ENCODE measurements at places on chromosomes 11 and 22.

DNA sequence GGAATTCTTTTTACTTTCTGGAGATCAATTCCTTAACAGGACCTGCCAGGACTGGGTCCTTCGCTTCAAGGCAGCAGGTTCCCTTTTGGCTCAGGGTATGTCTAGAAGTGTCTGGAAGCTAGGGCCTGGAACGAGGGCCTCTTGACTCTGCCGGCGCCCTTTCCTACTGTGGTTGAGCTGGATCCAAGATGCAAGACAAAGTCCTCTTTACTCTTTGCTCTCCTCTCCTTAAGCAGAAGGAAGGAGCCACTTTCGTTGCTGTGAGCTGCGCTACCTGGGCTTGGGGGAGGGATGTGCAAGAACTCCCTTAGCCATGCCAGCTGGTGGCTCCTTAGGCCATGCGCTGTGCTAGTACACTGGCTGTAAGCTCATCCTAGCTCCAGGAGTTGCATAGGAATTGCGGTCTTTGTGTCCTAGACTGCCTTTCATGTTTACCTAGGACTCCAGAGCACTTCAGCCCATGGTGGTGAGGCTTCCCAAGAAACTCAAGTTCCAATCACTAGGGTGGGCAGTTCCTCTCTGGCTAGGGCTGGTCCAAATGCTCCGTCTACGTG, 18.1 kb downstream of the GLB1L2 start:
- DNase-seq, result no peak

DNA sequence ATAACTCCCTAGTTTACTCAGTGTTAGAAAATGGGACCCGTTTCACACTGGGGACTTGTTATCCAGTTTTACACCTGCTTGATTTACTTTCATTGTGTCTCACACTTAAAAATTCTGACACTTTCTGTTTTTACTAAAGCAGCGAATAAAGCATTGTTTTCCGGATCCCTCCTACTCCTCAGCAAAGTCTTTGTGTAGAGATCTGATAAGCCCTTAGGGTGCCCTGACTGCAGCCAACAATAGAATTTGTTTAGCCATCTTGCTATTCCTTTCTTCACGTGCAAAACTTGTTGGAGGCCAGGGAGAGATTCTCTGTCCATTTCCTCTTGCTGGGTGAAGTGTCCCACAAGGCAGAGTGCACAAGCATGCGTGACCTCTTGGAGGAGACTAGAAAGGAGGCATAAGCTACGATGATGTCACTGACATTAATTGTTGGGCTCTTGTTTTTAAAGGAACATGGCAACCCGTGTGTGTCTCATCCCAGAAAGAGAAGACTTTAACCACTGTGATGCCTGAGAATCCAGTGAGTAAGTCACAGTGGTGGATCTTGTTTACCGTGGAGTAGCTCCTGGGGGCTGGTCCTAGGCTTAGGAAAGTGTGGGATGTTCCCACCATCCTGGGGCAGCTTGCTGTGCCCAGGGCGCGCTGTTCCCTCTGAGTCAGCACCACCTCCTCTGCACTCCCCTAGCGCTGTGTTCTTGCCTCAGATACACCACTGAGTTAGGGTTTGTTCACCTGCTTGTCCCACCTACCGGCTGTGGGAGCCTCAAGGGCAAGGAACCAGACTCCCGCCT, 27.7 kb downstream of the MICAL2 start:
- DNase-seq, result no peak

- DNase-seq, result no peak
Measured at GRCh38 chr11:19910931-19911330, 198.3 kb downstream of the NAV2 start.

DNA sequence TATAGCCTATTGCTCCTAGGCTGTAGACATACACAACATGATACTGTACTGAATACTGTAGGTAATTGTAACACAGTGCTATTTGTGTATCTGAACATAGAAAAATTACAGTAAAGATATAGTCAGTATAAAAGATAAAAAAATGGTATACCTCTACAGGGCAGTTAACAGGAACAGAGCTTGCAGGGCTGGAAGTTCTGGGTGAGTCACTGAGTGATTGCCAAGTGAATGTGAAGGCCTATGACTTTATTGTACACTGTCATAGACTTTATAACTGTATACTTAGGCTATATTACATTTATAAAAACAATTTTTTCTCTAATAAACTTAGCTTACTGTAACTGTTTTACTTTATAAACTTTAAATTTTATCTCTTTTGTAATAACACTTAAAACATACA, 332.4 kb upstream of the ARHGAP42 start:
- no peak for DNase-seq

GRCh38 chr11:112858289-112859023, 102.8 kb upstream of the NCAM1 start:
- no peak for DNase-seq

DNA sequence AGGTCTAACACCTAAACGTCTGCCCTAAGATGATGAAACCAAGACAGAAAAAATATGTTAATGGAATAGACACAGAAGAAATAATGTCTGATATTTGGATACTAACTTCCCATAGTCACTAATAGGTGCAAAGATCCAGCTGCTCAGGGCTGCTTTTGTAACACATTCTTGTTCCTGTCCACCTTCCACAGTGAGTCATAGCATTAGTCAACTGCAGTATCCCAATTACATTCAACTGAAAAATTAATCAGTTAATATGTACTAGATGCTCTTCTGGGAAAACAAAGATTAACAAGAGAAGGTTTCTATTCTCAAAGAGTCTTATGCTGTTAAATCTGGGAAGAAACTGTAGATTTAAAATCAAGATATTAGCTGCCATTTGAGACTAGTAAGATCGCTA, 47.6 kb downstream of the HEPHL1 start:
- no peak for DNase-seq

DNA sequence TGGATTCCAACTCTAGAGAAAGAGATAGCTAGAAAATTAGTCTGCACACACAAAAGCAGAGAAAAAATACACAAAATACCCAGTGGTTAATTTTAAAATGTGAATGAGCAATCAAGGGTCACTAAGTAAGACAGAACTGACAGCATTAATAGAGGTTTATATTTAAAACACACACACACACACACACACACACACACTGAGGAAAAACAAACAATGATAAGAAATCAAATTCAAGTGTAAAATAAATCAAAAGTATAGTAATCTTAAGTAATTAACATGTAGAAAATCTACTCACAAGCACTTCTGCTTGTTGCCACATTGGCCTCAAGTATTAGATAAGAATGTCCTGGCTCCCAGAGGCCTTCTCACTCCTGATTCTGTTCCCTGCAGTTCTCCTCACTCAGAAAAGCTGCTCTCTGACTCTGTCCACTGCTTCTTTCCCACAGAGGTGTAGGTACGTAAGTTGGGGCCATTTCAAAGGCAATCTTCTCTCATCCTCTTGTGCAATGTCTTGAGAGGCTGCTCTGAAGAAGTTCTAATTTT, 33.3 kb upstream of the OLFML1 start:
- no peak for DNase-seq

DNA sequence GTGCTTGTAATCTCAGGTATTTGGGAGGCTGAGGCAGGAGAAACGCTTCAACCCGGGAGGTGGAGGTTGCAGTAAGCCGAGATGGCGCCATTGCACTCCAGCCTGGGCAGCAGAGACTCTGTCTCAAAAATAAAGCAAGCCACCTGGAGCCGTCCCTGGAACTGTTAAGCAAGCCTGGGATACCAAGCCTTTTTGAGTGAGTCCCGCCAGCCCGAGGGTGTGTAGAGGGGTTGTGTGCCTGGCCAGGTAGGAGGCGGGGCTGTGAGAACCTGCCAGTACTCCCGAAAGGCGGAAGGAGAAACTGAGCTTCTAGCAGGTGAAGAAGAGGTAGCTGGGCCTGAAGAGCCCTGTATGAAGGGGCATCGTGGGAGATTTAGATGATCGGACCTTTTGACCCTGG, 52.4 kb downstream of the TRIOBP start:
- no peak for DNase-seq

DNA sequence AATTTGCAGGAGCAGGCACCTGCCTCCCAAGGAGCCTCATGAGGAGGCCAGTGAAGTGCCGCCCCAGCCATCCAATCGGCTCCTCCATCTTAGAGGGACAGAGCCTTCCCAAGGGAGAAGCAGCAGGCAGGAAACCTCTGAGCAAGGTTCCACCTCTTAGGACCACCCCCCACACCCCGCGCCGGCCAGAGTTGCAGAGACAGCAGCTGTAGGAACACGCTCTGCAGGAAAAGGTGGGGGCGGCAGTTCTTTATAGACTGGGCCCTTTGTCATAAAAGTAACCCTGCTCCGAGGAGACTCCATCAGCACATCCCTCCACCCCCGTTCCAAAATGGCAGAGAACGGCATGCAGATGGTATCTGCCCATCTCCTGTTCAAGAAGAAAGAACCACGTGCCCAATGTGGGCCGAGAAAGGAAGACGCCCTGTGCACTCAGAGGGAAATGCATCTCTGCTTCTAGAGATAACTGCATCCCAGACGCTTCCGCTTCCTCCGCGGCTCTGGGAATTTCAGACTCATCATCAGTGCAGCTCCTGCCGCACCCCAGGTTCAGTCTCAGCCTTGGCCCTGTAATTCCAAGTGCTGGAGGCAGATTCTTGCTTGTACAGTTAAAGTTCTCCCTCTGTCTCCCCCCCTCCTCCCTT, 98.5 kb downstream of the SPATA19 start:
- no peak for DNase-seq

- no peak for DNase-seq
Measured at GRCh38 chr11:117647872-117648271, 149.1 kb downstream of the DSCAML1 start.

- no peak for DNase-seq
Measured at GRCh38 chr22:24315367-24315966, 44.8 kb downstream of the SPECC1L start.

- DNase-seq, result no peak
Measured at GRCh38 chr11:104695065-104695463, 203.2 kb downstream of the CASP12 start.

All from stimulated activated CD4-positive, alpha-beta T cell treated with anti-CD3 and anti-CD28 coated beads, Interleukin-2, amount 100 ng/mL, for 48 hours (primary cell).